ENCODE measurements at places on chromosomes 13 and 19.

DNA sequence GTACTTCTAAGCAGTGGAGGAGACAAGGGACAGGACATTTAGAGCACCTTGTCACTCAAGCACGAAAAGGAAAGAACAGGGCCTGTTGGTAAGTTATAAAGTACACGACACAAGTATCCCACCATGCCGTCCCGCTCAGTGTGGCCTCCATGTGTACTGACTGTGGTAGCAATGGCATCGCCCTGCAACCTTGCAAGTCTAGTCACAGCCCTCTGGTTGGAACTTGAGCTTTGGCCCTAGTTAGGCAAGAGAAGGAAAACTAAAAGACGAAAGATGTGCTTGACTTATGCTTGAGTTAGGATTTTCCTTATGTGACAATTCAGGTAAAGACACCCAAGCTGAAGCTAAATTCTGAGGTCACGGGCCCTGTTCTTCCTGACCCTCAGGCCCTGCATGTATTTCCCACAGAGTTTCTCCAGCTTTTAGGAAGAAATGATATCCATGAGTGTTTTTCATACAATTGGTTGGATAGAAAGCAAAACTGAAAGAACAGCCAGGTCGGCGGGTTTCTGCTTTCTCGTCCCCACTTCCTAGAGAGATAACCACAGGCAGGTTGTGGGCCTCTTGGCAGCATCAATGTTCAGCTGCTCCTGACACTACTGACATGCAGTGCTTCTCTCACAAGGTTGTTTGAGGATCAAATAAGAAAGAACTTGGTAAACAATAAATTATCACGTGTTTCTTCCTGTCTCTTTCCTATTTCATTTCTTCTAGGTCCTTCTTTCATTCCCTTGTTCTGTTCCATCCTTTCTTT, 216.2 kb downstream of the IRS2 start:
- DNase-seq, result no peak

DNA sequence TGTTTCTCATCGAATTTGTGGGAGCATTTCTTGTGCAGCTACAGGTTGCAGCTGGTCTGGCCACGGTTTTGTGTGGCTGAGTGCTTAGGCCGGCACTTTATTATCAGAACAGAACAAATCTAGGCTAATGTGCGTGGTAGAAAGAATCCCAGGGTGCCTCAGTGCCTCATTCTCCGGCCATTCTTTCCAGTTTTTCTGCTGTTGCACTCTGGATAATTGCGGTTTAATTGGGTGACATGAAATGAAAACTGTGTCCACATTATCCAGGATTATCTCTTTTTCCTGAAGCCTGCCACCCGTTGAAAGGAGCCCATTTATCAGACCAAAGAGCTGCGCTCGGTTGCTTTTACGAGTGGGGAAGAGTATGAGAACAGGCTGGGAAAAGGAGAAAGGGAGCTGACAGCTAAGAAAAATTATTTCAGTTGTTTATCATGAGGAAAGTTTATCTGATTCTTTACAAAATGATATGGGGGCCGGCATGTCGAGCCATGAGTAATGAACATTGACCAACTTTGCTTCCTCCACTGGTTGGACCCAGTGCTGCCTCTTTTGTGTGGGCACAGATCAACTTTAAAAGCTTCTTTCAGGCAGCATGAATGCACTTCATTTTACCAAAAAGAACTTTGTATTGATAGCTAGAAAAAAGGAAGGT, 117.0 kb upstream of the SOX21 start:
- no peak for DNase-seq

GRCh38 chr13:27960362-27961226, 8.5 kb downstream of the CDX2 start:
- no peak for DNase-seq

DNA sequence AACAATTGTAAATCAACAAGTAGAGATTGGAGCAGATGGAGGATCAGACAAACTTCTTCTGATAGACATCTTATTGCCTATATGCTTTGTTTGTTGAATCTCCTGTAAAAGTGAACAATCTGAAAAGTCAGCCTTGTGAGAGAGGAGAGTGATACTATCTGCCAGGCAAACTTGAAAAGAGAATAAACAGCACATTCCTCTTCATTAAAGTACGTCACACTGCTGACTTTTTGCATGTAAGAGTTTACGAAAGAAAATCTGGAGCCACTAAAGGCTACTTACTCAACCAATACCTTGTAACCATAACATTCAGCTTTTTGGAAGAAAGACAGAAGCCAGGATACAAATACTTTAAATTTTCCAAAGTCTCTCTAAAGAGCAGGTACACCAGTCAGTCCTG, 42.5 kb downstream of the EDNRB start:
- no peak for DNase-seq

DNA sequence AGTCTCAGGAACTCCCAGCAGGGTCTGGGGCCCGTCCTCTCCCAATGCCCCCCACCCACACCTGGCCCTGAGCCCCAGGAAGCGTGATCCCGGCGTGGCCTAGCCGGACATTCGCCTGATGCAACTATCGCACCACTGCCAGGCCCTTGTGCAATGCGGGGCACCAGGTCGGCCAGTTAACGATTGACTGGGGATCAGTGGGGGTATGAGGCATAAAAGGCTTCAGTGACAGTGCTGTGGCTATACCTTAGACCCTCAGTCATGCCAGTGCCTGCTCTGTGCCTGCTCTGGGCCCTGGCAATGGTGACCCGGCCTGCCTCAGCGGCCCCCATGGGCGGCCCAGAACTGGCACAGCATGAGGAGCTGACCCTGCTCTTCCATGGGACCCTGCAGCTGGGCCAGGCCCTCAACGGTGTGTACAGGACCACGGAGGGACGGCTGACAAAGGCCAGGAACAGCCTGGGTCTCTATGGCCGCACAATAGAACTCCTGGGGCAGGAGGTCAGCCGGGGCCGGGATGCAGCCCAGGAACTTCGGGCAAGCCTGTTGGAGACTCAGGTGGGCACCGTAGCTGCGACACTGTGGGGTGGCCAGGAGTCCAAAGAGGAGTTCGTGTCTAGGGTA, at the start of gene ANGPTL8:
ANGPTL8 (plus strand) TSS at position 243 of the 624 bp plus-strand sequence; CDS start at position 262, 19 bp downstream.
- DNase-seq, result no peak

GRCh38 chr13:22874839-22875238, 305.9 kb upstream of the SGCG start:
- DNase-seq, result no peak

- no peak for DNase-seq
Observed at GRCh38 chr19:42501733-42502132, 26.5 kb downstream of the CEACAM1 start.

DNA sequence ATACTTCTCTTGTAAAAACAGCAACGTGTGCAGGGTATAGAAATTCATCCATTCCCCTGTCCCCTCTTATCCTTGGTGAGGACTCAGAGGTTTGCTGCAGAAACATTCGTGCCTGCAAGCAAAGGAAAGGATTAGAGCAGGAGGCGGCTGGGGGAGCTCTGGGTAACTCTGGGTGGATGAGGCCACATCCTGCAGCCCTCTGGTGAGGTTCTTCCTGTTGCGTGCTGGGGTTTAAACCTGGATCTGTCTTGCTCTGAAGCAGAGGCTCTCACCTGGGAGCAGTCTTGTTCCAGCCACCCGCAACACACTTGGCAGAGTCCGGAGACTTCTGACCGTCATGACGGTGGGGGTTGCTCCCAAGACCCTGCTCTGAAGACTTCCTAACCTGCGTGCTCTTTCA, 69.2 kb downstream of the ATP11A start:
- no peak for DNase-seq

DNA sequence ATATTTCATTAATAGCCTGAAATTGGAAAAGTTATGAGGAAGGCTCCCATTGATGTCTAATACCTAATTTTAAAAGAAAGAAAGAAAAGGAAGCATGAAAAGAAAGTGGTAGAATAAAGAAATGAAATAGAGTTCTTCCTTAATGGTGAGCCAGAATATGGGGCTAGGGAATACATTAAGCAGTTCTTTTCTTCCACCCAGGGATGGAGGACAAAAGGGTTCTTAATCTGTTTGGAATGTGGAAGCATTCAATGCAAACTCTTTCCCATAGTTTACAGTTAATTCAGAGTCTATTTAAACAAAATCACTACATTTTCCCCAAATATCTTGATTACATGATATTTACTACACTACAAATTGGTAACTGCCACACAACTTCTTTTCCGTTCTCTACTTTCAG, 18.4 kb upstream of the ZMYM2 start:
- no peak for DNase-seq

DNA sequence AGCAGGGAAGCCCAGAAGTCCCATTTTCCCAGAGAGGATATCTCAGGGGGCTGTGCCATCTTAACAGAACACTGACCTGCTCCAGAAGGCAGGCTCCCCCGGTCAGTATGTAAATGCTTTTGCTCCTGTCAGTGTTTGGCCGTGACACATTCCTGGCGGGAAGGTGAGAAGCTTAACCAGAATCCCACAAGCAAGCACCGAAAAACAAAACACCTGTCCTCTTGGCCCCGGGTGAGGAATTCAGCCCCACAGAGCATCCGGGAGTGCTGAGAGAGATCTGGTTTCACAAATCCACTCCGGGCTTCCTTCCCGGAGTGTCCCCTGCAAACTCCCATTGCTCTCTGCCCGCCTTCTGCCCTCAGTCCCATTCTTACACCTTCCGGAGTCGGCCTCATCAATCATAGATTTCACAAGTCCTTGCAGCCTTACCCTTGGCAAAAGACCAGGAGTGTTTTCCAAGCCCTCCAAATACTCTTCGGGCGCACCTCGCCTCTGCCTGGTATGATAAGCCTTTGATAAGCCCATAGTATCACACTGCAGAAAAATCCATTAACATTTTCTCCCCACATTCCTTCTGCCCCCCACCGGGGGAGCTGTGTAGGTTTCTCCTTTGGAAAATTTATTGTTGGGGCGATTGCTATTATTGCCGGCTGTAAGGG, 12.2 kb downstream of the TPM4 start:
- DNase-seq, result no peak

- DNase-seq, result peak; percentile 70
Observed at GRCh38 chr13:24995225-24995804, 100.6 kb upstream of the PABPC3 start.

DNA sequence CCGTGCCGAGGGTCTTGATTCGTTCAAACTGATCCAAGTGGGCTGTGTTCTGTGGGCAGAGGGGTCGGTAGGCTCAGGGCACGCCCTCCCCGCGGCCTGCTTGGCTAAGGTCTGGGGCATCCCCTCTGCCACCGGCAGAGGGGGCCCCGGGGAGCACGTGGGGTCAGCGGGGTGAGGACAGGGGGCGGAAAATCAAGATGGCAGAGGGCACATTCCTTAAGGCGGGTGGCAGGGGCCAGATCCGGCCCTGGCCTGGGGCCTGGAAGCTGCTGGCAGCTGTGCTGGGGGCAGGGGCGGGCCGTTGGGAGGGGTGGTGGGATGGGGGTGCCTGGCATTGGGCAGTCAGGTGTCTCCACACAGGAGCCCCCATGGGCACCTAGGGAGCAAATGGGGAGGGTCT, 10.7 kb downstream of the PRKACA start:
- no peak for DNase-seq

GRCh38 chr19:17075864-17076542, 426 bp downstream of the MYO9B start:
- DNase-seq, result no peak

DNA sequence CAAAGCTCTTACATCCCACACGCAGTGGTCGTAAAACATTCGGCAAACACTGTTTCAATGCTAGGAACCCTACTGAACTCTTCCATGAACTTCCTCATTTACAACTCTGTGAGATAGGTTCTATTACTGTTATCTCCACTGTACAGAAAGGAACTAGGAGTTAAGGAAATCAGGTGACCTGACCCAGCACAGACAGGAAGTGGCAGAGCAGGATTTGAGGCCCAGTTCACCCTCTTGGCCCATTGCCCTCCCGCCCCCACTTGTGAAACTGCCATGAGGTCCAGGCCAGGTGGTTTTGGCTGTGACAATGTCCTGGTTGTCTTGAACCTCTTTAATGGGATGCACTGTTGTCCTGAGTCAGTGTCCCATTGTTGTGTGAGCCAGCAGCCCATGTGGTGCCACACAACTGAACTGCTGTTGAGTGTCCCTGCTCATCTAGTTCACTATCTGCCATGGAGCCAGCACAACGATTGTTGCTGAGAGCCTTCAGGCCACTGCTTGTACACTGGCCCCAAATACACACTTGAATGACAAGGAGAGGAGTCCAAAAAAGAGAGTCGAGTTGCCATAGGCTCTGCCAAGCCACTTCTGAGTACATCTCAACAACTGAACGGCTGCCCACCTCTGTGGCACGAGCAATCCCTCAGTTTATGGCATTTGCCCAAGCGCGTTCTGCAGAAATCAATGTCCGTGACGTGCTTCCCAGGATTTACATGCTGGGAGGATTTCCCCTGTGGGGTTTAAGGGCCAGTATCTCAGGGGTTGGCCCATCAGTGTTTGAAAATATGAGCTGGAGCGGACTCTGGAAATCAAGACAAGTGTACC, 484.6 kb downstream of the TSHZ3 start:
- DNase-seq, result no peak

DNA sequence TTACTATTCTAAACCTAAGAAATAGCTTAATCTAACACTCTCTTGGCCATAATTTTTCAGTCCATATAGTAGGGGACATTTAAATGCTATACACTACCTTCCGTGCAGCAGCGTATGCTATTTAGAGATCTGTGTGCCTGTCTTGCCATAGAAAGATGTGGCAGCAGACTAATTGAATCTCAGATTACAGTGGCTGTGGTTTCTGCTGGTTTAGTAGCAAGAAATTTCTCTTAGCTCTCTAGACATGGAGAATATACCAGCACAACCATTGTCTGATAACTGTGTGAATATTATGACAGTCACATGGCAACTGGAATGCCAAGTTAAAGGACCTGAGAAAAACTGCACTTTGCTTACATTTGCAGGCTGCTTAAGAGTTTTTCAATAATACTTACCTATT, 672.4 kb upstream of the MIR17HG start:
- DNase-seq, result no peak

DNA sequence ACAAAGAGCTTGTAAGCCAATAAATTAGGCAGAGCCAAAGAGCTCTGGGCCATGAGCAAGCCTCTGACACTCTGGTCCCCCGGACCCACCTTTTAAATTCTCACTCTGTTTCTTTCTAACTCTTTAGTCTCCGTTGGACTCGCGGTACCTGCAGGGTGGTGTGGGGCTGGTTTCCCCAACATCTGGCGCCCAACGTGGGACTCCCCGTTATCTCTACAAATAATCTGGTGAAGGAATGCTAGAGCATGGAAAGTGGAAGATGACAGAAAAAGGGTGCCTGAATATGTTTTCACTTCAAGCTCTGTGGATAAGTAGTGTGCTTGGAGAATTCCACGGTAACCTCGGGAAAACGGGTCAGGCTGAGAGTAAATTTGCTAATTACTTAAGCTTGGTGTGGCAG, 36.5 kb upstream of the CYP2B6 start:
- DNase-seq, result no peak

All from D341Med (cell line).